ENCODE measurements at places on chromosomes 11 and 22.
A peak's percentile ranks its signal among the peaks of the same experiment; 100 is the strongest.

GRCh38 chr11:45805305-45806071 lies 539 bp downstream of the SLC35C1 start:
- DNase-seq: no peak

- no peak for DNase-seq
These were observed 749 bp upstream of the BEST1 start for GRCh38 chr11:61949169-61950034.

GRCh38 chr22:31474743-31475142 lies 14.9 kb downstream of the EIF4ENIF1 start:
- DNase-seq: no peak

DNA sequence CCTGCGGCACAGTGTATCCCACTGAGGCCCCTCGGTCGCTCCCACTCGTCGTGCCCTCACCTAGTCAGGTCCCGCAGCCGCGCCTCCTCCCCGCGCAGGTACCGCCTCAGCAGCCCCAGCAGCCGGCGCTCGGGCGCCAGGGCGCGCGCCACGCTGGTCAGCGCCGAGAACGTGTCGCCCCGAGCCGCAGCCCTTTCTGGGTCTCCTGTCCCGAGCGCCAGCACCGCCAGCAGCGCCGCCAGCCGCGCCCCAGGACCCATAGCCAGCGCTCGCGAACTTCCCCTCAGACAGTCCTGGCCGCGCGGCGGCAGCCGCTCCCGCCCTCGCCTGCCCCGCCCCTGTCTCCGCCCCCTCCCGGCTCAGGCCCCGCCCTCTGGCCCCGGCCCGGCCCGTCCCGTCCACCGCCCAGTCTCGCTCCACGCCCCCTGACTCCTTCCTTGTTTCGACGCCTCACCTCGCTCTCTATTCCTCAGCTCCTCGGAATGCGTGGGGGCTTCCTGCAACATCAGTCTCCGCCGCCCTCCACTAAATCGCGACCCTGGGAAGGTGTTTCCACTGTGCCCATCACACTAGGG lies at the start of gene P4HA3:
P4HA3 (minus strand) TSS at position 289 of the 575 bp plus-strand sequence; CDS start at position 260, 29 bp downstream.
- DNase-seq: peak; percentile 28

DNA sequence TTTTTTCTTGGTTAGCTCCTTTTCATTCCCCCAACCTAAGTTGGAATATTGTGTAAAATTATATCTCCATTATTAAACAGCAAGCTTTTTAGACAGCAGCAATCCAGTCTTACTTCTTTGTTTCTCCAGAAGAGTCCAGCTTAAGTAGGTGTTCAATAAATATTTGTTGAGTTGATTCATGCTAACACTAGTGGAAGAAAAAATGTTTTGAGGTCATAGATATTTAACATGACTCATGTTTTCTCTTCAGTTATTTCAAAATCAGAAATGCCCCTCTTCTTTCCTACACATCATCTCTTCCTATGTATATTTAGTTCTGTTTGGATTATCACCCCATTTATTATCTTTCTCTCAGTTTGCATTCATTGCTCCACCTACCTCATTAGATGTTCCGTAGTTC lies 20.3 kb downstream of the CCDC83 start:
- DNase-seq: no peak

DNA sequence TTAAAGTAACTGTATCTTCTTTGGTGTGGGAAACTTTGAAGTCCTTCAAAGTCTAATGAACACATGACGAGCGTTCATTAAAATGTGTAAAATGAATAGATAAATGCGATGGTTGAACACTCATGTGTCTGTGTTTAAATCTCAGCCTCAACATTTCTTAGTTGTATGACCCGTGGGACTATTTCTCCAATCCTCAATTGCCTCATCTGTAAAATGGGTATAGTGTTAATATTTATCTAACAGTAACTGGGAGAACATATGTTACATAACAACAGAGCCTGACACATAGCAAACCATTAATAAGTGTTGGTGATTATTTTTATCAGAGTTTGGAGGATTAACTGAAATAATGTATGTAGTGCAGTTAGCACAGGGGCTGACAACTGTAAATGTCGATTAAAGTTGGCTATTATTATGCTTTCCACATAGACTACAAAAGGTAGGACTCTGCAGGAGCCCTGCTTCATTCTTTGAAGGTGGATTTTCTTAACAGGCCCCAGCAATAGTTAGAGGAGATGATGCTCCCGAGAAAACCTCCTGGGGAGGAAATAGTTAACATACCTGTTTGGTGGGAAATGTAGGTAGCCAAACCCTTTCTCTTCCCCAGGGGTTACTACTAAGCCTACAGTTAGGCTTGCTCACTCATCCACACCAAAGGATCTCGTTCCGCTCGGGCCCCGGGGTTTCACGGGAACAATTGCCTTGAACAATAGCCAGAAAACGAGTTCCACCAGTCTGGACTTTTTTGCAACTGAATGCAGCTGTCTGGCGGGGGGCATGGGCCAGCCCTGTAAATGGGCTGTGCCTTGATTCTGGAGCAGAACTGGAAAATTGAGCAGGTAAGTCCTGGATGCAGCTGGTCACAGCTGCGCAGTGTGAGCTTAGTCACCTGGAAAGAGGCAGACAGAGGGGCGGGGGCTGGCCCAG lies 133.4 kb downstream of the DBX1 start:
- DNase-seq: no peak

DNA sequence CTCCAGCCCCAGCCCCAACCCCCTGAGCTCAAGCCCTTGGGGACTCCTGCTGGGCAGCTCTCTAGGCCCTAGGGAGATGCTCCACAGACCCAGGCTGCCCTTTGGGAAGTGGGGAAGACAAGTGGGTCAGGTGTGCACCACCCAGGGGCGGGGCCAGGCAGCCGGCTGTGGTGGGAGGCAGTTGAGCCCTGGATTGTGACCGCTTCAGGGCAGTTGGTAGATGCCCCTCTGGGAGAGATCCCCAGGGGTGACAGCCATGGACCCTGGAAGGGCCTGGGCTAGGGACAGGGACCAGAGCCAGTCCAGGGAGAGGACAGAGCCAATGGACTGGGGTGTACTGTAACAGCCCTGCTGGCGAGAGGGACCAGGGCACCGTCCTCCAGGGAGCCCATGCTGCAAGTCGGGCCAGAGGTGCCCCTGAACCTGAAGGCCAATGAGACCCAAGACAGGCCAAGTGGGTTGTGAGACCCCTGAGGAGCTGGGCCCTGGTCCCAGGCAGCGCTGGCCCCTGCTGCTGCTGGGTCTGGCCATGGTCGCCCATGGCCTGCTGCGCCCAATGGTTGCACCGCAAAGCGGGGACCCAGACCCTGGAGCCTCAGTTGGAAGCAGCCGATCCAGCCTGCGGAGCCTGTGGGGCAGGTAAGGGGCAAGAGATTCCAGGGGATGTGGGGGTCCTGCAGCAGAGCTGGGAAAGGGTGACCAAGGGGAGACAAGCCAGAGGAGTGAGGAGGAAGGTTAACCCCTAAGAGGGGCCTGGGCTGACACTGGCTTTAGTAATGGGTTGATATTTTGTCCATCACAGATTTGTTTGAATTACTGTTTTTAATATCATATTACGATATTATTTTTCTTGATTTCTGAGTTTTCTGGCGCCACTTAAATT lies at the start of gene IGLL5:
IGLL5 (plus strand) TSS at position 196 of the 883 bp plus-strand sequence; CDS start at position 434, 238 bp downstream.
- DNase-seq: no peak

DNA sequence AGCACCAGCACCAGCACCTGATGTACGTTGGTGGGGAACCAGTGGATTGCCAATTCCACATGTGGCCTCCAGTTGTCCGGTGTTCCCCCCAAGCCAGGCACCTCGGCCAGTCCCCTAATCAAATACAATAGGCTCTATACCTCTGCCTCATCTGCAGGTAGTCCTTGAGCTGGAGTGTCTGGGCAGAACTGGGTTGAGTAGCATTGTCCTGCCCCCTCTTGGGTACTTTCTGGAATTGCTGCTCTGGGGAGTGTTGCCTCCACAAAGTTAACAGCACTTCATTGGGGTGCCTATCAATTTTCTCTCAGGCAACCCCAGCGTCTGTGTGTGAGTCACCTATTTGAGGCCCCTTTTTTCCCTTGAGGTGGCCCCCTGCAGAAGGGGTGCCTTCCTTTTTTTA lies 413.0 kb upstream of the LARGE1 start:
- DNase-seq: no peak

DNA sequence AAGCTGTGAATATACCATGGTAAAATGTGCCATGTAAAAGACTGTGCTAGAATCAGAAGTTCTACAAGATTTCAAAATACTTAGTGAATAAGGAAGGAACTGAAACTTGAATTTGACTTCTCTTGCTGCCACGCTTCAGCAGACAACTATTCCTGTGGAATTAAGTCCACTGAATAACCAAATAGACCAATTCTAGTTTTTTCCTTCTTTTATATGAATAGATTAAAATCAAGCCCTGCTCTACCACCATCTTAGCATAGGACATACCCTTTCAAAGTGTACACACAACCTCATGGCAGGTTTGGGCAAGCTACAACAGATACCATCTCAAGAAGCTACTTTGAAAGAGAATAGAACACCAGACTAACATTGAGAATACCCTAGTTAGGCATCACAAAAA lies 23.4 kb upstream of the CLNS1A start:
- DNase-seq: no peak

DNA sequence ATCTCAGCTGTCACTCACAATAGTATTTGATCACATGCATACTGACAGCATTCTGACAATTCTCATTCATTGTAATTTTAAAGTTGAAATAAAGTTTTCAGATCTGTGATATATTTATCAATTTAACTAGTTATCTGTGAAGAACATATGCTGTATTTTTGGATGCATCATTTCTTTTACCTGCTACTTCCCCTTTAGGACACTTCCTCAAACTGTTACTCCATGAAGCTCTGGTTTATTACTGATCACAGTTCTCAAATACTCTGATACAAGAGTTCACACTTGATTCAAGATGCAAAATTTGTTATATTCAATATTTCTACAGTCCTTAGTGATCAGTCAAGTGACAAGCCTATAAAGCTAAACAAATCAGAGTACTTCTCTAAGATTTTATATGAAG lies 1655.2 kb downstream of the LRRC4C start:
- DNase-seq: no peak

DNA sequence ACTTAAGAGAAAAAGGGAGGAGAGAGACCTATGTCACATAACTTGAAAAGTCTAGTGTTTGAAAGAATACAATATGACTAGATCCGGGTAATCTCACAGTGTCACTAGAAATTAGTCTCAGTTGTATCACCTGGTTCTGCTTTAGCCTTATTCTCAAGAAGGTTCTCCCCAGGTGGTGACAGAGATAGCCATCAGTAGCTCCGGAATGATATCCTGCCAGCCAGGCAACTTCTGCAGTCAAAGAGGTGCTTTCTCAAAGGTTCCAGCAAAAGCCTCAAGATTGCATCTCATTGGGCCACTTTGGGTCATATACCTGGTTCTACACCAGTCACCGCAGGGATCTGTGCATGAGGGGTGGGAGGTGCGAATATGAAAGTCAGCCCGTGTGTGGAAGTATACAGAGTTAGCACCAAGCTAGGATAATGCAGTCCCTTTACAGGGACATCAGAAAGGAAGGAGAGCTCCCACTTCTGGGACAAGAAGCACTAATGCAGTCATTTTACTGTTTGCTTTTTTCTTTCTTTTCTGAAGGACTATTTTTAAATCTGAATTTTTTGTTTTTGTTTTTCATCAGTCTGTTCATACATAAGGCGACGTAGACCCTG lies 61.1 kb downstream of the CYB5R2 start:
- no peak for DNase-seq

- DNase-seq: no peak
These were observed 461.2 kb downstream of the BRD1 start for GRCh38 chr22:49366437-49366836.

DNA sequence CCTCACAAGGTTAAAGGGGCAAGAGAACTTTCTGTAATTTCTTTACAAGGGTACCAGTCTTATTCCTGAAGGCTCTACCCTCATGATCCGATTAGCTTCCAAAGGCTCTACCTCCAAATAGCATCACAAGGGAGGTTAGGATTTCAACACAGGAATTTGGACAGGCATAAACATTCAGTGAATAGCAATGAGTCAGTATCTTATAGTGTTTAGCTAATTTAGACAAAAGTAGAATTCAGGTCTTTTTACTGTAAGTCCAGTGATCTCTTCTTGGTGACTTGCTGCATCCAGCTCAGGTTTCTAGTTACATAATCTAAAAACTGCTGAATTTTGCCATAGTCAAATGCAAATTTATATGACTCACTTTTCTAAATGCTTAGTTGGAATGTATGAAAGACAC lies 1995.6 kb upstream of the RAG2 start:
- no peak for DNase-seq

GRCh38 chr11:134581966-134582769 lies 170.1 kb upstream of the B3GAT1 start:
- no peak for DNase-seq

- DNase-seq: no peak
These were observed 7.6 kb upstream of the CCKBR start for GRCh38 chr11:6251990-6252473.

DNA sequence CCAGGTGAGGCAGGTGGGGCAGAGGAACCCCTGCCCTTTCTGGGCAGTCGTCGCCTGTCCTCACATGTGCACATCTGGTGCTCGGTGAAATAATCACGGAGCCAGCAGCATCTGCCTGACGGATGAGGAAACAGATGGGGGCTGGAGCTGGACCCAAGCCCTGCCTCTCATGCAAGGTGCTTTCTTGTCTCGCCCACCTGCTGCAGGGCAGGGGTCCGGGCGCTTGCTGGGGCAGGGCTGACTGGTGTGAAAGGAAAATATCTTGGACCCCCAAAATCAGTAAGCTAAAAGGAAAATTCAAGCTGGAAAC lies 3.3 kb downstream of the ALDH3B2 start:
- no peak for DNase-seq

- no peak for DNase-seq
These were observed 1.3 kb upstream of the RAG1 start for GRCh38 chr11:36566407-36567053.

GRCh38 chr11:60902625-60903024 lies 3.8 kb downstream of the PRPF19 start:
- DNase-seq: no peak

DNA sequence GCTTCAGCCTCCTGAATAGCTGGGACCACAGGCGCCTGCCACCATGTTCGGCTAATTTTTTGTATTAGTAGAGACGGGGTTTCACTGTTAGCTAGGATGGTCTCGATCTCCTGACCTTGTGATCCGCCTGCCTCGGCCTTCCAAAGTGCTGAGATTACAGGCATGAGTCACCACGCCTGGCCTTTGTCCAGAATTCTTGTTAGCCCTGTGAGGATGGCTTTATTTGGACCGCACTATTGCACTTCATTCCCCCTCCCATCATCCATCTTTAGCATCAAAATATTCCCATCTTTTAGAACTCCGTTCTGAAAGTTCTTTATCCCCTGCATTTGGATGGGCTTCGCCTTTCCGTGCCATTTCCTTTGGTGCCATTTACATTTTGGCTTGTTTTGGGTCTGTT lies 2.6 kb downstream of the SAMM50 start:
- DNase-seq: no peak

DNA sequence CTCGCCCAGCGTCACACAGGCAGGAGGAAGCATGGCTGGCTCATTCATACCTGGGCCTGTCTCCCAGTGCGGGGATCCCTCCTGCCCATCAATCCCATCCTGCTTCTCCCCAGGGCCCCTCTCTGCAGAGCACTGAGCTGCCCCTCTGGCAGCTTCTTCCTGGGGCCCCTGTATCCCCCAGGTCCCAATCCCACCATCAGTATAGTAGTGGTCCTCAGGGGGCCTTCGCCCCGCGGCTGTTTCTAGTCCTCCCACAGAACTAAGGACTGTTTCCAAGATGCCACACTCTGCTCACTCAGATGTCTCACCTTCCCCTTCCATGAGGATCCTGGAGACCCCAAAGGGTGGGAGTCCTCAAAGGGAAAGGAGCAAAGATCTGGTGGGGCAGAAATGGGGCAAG lies 97.6 kb downstream of the PDE2A start:
- no peak for DNase-seq

GRCh38 chr22:30333707-30334087 lies 7.0 kb upstream of the TBC1D10A start:
- DNase-seq: no peak

- DNase-seq: no peak
These were observed 15.9 kb downstream of the IL10RA start for GRCh38 chr11:118002010-118002540.

Data from T-helper 2 cell (primary cell).